ENCODE measurements at places on chromosomes 5 and 9.

DNA sequence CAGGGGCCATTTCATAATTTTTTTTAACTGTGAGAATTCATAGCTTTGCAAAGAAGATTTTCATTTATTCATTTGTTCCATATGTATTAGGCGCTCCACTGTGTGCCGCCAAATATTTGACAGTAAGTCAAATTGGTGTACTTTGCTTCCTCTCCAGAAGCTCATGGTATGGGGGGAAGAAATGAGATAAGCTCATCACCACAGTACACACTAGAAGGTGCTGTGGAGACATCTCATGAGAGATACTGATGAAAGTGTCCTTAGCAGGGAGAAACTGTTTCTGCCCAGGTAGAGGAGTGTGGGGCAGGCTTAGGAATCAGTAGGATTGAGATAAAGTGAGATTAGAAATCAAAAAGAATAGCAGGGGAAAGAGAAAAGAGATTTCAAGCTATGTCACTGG is 136.2 kb downstream of the CDH6 start:
- H3K27me3 ChIP-seq = no peaks in the 10 kb centered on the region
- H3K4me3 ChIP-seq = no peak overlapping the region
- no peaks in the 10 kb centered on the region for H3K4me1 ChIP-seq
- H3K27ac ChIP-seq = no peak overlapping the region
- H3K36me3 ChIP-seq = no peaks in the 10 kb centered on the region

GRCh38 chr5:75532190-75532589 is 20.5 kb downstream of the POLK start:
- H3K36me3 ChIP-seq = no peaks in the 10 kb centered on the region
- DNase-seq = no peak
- H3K4me3 ChIP-seq = no peak overlapping the region
- no peak overlapping the region for H3K27ac ChIP-seq
- H3K4me1 ChIP-seq = peaks cover 4% of the 10 kb centered on the region

GRCh38 chr5:141848744-141849414 is 29.3 kb downstream of the PCDH1 start:
- H3K4me3 ChIP-seq = peak overlapping the region; percentile 13
- H3K27me3 ChIP-seq = no peaks in the 10 kb centered on the region
- DNase-seq = peak; percentile 97
- peak overlapping the region; percentile 98 for H3K27ac ChIP-seq
- peaks cover 27% of the 10 kb centered on the region for H3K4me1 ChIP-seq

DNA sequence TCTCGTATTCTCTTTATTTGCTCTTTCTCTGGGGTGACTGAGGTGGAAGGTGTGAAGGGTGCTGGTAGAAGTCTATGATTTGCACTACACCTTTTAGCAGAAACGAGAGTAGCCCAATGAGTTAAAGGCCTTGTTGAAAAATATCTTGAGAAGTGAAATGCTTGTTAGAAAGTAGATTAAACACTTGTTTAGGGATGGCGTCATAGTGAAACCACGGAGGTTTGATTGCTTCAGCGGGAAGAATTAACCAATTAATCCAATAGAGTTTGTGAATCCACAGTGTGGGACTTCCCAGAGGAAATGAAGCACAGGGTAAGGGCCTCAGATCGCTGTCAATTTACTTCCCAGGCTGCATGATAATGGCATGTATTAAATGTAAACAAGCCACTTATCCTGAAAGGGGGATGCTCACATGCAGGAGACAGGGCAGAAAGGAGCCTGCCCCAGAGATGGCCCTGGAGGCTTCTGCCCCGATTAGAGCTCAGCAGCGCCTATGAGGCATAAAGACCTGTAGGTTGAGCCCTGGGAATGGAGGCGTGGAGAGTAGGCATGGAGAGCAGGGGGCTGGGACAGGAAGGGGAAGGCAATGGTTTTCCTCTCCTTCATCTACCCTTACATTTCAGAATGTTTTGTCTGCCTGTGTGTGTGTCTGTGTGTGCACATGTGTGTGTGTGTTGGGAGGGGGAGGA is 1.5 kb downstream of the FAM170A start:
- H3K36me3 ChIP-seq = no peaks in the 10 kb centered on the region
- no peak overlapping the region for H3K4me3 ChIP-seq
- H3K4me1 ChIP-seq = no peaks in the 10 kb centered on the region
- no peak for DNase-seq

GRCh38 chr9:99808454-99808853 is 13.2 kb upstream of the NR4A3 start:
- H3K4me3 ChIP-seq = no peak overlapping the region
- H3K4me1 ChIP-seq = peaks cover 11% of the 10 kb centered on the region
- no peak for DNase-seq
- no peak overlapping the region for H3K27ac ChIP-seq
- H3K27me3 ChIP-seq = no peaks in the 10 kb centered on the region

DNA sequence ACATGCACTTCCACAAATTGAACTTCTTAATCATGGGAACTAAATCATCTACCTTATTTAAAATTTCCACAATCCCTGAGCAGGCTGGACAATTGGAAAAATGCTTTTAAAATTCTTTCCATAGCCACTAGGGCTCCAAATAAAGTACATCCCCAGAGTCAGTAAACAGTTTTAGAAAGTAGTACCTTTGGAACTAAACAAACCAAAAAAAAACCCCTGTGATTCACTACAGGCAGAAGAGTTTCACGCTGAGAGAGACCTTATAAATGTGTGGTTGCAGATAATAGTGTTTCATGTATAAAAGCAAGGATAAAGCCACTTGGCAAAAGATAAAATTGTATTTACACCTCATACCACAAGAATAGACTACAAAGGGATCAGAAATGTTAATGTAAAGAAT is 11.8 kb upstream of the HMGCR start:
- H3K27me3 ChIP-seq = no peaks in the 10 kb centered on the region
- H3K27ac ChIP-seq = no peak overlapping the region
- H3K4me1 ChIP-seq = peaks cover 3% of the 10 kb centered on the region
- no peak for DNase-seq
- H3K4me3 ChIP-seq = no peak overlapping the region

GRCh38 chr9:135514342-135515082 is 6.7 kb upstream of the LCN1 start:
- H3K4me1 ChIP-seq = no peaks in the 10 kb centered on the region
- no peak overlapping the region for H3K4me3 ChIP-seq
- H3K27me3 ChIP-seq = no peaks in the 10 kb centered on the region
- no peaks in the 10 kb centered on the region for H3K36me3 ChIP-seq
- H3K27ac ChIP-seq = no peak overlapping the region
- DNase-seq = no peak

DNA sequence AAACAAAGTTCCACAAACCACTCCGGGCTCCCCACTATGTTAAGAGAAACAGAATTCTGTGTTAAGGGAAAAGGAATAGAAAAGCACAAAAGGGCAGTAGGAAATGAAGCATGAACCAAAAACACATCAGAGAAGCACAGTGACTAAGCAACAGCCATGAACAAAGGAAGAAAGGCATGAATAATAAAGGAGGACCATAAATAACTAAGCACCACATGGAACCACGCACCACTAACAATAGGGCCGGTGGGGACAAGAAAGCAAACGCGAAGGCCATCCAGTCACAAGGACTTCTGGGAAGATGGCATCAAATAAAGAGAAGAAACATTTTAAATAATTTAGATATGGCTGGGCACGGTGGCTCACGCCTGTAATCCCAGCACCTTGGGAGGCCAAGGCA is 18.0 kb downstream of the PRUNE2 start:
- no peak overlapping the region for H3K27ac ChIP-seq
- no peaks in the 10 kb centered on the region for H3K4me1 ChIP-seq
- DNase-seq = no peak
- H3K36me3 ChIP-seq = no peaks in the 10 kb centered on the region
- H3K4me3 ChIP-seq = no peak overlapping the region
- no peaks in the 10 kb centered on the region for H3K27me3 ChIP-seq

DNA sequence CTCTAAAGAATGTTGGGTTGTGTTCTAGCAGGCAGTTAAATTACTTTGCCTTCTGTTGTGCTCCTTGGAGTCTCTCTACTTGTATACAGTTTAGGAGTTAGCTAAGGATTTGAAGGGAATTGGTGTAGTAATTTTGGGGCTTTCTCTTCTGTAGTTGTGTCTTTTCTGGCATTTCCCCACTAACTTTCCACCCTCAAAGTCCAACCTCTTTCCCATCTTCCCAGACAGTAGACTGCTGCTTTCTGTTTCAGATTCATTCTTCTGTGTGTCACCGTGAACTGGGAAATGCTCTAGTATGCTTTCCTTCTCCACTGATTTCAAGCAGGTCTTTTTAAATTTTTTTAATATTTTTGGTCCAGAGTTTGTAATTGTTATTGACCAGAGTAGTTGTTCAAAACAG is 4.5 kb upstream of the ANGPTL2 start:
- no peaks in the 10 kb centered on the region for H3K27me3 ChIP-seq
- H3K4me3 ChIP-seq = no peak overlapping the region
- H3K4me1 ChIP-seq = peaks cover 10% of the 10 kb centered on the region
- no peaks in the 10 kb centered on the region for H3K36me3 ChIP-seq
- no peak overlapping the region for H3K27ac ChIP-seq

DNA sequence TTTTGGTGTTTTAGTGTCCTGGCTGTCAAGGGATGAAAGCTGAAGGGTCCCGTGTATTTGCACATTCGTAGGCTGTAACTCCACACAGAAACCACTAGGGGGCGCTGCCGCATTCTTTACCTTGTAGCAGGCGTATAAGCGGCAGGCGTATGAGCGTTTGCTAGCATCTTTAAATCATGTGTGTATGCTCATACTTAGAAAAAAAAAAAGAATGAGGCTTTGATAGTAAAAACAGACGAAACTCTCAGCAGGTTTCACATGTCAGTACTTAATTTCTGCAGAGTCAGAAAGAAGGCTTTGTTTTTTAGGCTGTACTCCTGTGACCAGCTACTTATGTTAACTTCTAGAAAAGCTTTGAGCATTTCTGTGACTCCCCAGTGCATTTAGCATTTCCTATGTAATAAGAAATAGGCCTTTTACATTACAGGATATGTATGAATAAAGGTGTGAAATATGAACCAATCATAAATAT is 218.8 kb upstream of the ADAMTSL1 start:
- H3K36me3 ChIP-seq = no peaks in the 10 kb centered on the region
- no peak overlapping the region for H3K27ac ChIP-seq
- DNase-seq = peak; percentile 82
- no peaks in the 10 kb centered on the region for H3K4me1 ChIP-seq

- no peaks in the 10 kb centered on the region for H3K27me3 ChIP-seq
- no peak for DNase-seq
- H3K4me1 ChIP-seq = peaks cover 7% of the 10 kb centered on the region
- no peak overlapping the region for H3K27ac ChIP-seq
- H3K36me3 ChIP-seq = no peaks in the 10 kb centered on the region
Observed at GRCh38 chr9:77927265-77927664, 104.3 kb downstream of the GNAQ start.

- no peaks in the 10 kb centered on the region for H3K27me3 ChIP-seq
- DNase-seq = no peak
- no peaks in the 10 kb centered on the region for H3K4me1 ChIP-seq
- H3K27ac ChIP-seq = no peak overlapping the region
Observed at GRCh38 chr9:31823365-31823764, 561.1 kb upstream of the ACO1 start.

DNA sequence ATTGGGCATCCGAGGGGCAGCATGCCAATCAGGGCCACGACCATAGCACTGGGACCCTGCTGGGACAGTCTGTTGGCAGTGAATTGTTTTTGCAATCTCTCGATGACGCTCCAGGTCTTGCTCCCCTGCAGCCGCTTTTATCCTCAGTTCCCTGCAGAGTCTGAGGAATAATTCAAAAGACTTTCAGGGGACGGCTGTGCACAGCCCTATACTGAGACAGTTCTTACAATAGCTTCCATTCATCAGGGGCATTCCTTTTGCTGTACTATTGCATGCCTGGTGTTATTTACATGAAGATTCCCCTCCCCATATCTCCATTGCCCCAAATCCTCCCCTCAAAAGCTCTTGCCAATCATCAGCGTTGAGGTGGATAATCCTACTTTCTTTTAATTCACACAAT is 163.3 kb upstream of the WWC1 start:
- no peaks in the 10 kb centered on the region for H3K36me3 ChIP-seq
- H3K4me3 ChIP-seq = no peak overlapping the region
- H3K4me1 ChIP-seq = no peaks in the 10 kb centered on the region
- no peaks in the 10 kb centered on the region for H3K27me3 ChIP-seq
- H3K27ac ChIP-seq = no peak overlapping the region

DNA sequence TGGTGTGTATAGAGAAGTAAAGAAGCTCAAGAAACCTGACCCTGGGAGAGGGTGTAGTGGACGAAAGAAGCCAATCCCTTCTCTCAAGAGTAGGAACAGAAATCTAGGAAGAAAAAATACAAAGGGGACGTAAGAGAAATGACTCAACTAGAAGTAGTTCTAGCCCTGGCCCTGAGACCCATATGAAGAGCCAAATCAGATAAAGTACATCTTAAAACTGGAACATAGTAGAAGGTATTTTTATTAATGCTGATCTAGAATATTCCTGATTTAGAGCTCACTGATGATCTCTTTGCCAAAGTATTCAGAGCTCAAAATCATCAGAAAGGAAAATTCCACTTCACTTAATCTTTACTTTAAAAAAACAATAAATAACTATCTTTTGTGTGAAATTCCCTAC is 184.8 kb downstream of the MLLT3 start:
- no peak for DNase-seq
- no peak overlapping the region for H3K27ac ChIP-seq
- no peaks in the 10 kb centered on the region for H3K4me1 ChIP-seq
- H3K27me3 ChIP-seq = no peaks in the 10 kb centered on the region

DNA sequence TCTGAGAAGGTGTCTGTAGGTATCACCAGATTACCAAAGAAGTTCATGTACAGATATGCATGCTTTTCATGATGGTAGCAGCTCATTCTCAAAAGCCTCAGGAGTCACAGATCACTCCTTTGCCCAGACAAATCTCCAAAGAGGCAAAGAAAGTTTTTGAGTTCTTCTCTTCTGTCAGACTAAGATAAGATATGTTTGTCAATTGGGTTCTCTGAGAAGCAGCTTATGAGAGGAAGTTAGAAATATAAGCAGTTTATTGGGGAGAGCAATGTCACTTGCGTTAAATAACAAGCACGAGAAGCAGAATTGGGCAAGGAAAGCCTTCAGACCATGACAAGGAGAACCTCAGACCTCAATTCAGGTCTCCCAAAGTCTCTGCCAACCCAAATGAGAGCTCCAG is 219.2 kb upstream of the KLF4 start:
- no peak for DNase-seq
- H3K4me3 ChIP-seq = no peak overlapping the region
- H3K4me1 ChIP-seq = no peaks in the 10 kb centered on the region
- H3K27me3 ChIP-seq = no peaks in the 10 kb centered on the region
- no peaks in the 10 kb centered on the region for H3K36me3 ChIP-seq

DNA sequence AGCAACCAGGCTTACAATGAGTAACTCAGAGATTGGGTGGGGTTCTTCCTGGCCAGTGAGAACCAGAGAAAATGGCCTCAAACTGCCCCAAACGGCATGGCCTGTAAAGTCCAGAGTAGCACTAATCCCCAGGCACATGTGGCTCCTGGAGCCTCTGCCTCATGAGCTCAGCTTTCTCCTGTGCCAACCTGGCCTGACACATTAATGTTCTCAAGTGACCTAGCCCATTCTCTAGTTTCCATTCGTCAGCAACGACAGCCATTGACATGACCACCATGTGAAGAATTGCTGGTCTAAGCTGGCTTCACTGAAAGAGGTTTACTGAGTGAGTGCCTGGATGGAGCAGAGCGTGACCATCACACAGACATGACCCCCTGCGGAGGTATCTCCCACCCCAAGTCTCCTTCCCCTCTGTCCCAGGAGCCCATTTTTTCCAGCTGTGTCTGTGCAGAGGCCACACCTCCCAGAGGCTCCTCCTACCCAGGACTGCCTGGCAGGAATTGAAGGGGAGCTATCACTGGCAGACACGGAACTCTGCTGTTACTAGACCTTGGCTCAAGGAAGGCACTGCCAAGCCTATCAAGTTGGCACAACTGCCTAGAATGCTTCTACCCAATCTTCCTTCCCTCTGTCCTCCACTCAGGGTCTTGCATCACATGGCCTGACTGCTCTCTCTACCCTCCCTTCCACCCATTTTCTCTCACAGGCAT is 59.0 kb upstream of the BOD1 start:
- no peak for DNase-seq
- H3K4me3 ChIP-seq = no peak overlapping the region
- H3K36me3 ChIP-seq = no peaks in the 10 kb centered on the region
- H3K4me1 ChIP-seq = peaks cover 9% of the 10 kb centered on the region
- H3K27me3 ChIP-seq = no peaks in the 10 kb centered on the region
